MV-4-11 (cell line): ENCODE measurements at places on chromosomes 2 and 18.

DNA sequence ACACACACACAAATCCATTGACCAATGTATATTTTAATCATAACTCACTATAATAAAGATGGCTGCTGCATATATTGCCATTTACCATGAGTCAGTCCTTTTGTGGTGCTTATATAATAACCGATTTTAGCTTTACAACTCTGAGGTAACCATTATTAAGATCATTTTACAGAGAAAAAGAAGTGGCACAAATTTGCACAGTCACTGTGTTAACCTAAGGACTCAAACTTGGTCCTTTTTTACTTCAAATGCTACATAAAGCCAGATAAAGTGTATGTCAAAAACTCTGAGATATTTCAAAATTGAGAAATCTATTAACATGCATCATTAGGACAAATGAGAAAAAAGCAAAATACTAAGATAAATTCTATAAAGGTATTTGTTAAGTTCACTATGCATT lies 923.7 kb downstream of the NRXN1 start:
- DNase-seq = no peak

DNA sequence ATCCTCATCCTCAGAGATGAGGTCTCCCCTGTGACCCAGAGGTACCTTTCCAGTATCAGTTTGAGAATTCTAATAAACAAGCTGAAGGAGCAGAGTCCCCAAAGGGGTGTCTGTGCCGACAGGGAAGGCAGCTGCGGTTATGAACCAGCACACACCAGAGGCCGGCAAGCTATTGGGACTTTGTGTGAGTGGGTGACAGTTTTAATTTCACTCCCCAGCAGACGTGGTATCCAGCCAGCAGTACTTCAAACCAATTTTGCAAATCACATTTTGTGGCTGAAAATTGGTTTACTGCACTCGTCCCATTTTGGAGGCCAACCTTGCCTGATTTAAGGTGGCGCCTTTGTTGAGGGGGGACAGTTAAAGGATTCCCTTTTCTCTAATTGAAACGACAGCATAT lies 103.0 kb upstream of the NRP2 start:
- no peak for DNase-seq

DNA sequence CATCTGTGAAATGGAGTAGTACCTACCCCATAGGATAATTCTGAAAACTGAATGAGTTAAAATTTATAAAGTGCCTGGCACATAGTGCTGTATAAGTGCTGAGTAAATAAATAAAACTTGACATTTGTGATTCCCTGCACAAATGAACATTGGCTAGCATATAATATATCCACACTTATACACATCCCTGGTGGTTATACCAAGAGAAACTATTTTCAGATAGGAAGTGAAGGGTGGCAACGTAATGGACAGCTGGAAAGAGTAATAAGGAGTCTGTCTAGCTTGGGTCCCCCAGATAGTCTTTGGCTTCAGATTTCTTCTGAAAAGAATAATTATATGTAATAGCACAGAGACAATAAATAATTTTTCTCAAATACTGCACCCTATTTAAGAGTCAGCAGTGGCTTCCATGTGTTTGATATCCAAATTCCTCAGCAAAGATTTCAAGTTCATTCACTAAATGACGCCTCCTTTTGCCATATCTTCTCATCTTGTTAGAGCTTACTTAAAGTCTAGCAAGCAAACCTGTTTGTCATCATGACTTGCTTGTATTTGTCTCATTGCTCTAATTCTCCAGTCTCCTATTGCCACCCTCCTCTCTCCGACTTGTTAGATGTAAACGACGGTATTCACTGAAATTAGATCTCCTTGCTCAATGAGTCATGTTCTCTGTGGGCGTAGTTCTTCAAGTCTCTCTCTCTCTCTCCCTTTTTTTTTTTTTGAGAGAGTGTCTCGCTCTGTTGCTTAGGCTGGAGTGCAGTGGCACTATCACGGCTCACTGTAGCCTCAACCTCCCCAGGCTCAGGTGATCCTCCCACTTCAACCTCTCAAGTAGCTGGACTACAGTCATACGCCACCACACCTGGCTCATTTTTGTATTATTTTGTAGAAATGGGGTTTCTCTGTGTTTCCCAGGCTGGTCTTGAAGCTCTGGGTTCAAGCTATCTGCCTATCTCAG lies 8.7 kb upstream of the ADGRF3 start:
- peak; percentile 31 for DNase-seq

DNA sequence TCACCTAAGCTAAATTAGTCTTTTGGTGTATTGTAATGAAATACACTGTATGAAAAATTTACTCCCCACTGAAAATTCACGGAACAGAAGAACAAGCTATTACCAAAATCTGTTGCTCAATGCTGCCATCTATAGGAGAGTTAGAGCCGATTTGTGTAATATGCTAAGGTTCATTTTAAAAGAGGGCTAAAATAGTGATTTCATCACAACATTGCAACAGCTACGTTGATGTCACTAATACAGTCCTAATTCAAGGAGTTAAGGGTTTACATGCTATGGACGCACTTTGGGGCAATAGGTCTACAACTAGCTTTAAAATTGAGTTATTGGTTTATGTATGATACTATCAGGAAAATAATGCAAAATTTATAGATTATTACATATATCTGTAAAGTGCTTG lies 3.0 kb upstream of the IRS1 start:
- peak; percentile 71 for DNase-seq

DNA sequence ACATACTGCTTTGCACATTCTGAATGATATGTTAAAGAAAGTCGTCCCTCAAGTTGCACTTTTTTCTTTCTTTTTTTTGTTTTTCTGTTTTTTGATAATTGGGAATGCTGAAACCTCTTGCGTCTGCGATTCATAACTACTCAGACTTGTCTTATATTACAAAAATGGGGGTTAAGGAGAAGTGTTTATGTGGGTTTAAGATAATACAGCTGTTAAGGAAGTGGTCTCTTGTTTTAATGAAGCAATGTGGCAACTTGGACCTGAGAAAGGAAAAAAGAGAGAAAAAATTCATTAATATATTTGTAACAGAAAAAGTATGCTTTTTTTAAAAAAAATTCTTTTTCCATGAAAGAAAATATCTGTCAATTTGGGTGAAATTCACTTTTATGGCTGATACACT lies 268.5 kb upstream of the CCDC68 start:
- DNase-seq = peak; percentile 48

DNA sequence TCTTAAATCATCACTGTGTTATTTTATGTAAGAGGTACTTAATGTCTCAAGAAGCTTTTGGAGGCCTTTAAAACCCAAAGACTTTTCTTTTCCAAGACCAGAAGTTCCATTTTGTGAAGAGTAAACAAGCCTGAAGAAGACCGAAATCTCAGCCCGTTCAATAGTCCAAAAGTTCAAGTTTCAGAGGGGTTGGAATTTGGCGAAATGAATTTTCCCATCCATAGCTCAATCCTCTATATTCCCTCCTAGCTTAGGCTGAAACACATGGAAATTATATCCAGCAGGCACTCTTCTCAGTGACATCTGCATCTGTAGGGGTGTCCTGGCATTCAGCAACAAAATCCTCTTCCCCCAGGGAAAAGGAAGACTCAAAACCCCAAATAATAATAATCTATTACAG lies 344.6 kb downstream of the ARHGAP15 start:
- no peak for DNase-seq

DNA sequence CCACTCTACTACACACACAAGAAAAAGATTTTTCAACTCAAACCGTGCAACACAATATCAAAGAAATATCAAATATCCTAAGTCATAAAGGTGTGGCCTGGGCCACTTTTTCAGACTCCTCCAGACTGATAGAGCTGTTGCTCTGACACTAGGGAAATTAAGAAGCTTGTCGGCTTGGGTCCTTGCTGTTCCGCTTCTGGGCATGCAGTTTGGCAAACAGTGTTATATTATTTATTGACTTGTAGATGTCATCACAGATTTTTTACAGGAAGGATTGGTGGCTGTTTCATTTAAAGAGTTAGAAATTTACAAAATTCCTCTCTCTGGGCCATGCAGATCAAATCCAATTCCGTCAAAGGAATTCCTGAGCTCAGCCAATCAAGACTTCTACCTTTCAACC lies 98.3 kb upstream of the MSH2 start:
- DNase-seq = no peak

- no peak for DNase-seq
These were observed 146.1 kb downstream of the PRPF40A start for GRCh38 chr2:152571048-152571766.

- DNase-seq = no peak
These were observed 57.1 kb downstream of the SLC16A14 start for GRCh38 chr2:230011617-230012016.

DNA sequence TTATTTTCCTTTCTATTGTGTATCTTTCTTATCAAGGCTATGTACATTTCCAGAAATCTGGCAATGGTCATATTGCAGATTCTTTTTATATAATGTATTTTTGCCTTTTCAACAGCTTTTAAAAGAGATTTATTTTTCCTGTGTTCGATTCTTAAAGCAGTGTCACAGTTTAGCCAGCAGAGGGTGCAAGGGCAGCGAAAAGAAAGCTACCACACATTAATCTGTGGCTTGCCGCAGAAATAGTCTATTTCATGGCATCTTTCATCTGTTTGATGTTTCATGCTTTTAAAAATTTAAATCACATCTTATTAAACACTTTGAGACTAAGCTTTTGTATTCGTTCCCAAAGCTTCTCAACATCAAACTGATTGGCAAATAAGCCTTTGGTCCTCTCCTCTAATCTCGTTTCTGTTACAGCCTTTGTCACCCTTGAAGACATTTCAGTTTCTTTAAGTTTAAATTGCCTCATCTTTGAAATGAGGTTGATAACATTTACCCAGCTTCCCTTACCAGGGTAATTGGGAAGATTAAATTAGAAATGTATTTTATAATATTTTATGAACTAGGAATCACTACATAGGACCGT lies 73.3 kb downstream of the PIK3C3 start:
- DNase-seq = no peak

GRCh38 chr2:100944617-100945432 lies 57.3 kb upstream of the RPL31 start:
- DNase-seq = peak; percentile 67

- no peak for DNase-seq
These were observed 99.1 kb downstream of the TACR1 start for GRCh38 chr2:75100011-75100800.

DNA sequence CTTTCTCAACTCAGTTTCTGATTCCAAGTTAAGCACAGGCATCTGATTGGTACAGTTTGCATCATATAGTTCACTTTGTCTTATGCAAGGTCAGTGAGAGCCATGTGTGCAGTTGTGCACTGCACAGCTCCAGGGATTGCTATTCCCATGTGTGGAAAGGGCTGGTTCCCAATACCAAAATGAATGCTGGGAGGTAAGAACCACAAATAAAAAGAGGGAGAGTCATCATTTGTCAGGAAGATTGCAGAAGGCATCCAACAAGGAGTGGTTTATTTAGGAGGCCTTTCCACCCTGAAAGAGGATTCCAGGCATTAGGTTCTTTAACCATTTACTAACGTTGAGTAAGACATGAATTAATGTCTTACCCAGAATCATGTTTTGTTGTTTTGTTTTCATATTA lies 141.2 kb upstream of the ST6GAL2 start:
- no peak for DNase-seq

DNA sequence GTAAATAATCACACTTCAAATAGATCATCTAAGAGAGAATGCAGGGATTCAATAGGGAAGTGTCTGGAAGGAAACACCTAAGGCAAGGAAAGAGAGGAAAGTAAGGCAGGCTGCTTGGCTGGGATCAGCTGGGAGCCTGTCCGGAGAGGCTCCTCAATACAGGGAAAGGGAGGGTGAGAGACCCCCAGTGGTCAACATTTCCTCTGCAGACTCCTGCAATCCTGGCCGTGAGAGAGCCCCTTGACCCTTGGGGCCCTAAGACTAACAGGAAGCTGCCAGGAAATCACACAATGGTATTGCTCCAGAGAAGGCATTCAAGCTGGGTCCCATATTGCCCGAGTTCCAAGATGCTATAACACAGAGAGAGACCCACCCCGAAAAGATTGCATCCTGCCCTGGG lies 549.4 kb downstream of the NYAP2 start:
- peak; percentile 6 for DNase-seq

GRCh38 chr18:9814431-9814830 lies 71.3 kb upstream of the TXNDC2 start:
- no peak for DNase-seq

DNA sequence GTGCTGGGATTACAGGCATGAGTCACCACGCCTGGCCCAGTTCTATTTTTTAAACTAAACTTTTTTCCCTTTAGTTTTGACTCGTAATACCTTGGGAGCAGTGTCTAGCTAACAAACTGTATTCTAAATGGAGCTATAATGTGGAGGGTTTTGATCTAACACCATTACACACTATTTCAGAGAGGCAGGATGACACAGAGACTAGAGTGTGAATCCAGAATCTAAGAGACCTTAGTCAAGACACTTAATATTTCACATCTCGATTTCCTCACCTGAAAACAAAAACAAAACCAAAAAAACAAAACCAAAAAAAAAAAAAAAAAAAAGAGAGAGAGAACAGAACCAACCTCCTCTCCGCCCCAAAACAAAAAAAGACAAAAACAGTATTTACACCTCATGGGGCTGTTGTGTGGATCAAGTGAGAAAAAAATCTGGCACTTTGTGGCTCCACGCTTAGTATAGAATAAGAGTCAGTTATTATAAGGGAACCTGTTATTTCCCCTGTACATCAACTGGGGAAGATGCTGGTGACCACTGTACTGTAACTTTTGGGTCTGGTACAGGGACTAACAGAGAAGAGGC lies 31.3 kb downstream of the DARS1 start:
- no peak for DNase-seq

DNA sequence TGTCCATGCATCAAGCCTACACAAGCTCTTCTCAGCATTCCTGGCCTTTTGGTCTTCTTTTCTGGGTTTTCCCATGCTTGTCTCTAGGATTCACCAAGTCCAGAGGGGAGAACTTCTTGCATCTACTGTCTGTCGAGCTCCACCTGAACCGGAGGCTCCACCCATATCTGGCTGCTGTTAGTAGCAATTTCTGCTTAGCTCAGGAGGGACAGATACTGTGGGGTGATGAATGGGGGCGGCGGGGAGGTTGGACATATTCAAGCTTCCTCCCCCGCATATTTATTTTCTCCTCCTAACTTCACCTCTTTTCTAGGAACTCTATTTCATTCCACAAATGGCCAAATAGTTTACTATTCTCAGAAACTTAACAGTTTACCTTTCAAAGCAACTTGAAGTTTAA lies 163.5 kb downstream of the PTH2R start:
- no peak for DNase-seq

- no peak for DNase-seq
These were observed 805.6 kb upstream of the ZEB2 start for GRCh38 chr2:145325485-145325884.

- DNase-seq = no peak
These were observed 386.0 kb downstream of the IRS1 start for GRCh38 chr2:226413498-226414130.

DNA sequence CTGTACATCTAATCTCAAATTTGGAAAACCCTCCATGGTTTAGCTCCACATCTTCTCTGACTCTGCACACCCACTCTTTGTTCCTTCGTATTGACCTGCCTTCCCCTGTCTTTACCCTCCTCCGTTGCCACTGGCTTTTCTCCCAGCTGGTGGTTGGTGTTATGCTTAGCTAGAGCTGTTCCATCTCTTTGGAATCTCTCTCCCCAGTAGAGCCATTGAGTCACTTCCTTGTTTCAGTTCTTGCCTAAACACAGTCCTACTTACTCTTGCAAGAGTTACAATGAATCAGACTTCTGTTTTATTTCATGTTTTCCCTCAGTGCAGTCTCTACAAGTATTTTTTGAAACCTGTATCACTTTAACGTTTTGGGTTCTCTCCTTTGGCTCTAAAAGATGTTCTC lies 263.9 kb downstream of the LTBP1 start:
- peak; percentile 84 for DNase-seq
